ENCODE measurements at places on chromosomes 2 and 18.

- peaks cover 11% of the 10 kb centered on the region for H3K4me1 ChIP-seq
- H3K36me3 ChIP-seq, result peaks cover 2% of the 10 kb centered on the region
- DNase-seq, result no peak
- H3K27me3 ChIP-seq, result no peaks in the 10 kb centered on the region
- H3K4me3 ChIP-seq, result no peak overlapping the region
These were observed 8.8 kb upstream of the IFIH1 start for GRCh38 chr2:162327134-162327769.

GRCh38 chr2:178452870-178453269, 1.7 kb downstream of the PJVK start:
- no peaks in the 10 kb centered on the region for H3K27me3 ChIP-seq
- H3K4me1 ChIP-seq, result peaks cover 24% of the 10 kb centered on the region

DNA sequence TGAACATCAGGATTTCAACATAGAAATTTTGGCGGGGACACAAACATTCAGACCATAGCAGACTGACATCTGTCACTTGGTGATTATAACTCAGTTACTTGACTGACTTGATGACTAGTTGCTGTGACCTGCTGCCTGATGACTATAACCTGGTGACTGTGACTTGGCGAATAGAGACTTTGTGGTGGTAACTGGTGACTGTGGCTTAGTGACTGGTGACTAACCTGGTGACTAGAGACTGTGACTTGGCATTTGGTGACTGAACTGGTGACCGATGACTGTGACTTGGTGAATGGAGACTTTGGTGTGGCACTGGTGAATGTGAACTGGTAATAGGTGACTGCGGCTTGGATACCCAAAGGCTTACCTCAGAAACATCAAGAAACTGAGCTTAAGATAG, 563.1 kb upstream of the FAM98A start:
- no peaks in the 10 kb centered on the region for H3K4me1 ChIP-seq
- no peaks in the 10 kb centered on the region for H3K36me3 ChIP-seq
- no peak overlapping the region for H3K27ac ChIP-seq

GRCh38 chr2:126658319-126658904, 2.5 kb downstream of the GYPC start:
- H3K4me3 ChIP-seq, result peak overlapping the region; percentile 97
- peak overlapping the region; percentile 98 for H3K27ac ChIP-seq
- peaks cover 26% of the 10 kb centered on the region for H3K36me3 ChIP-seq
- H3K27me3 ChIP-seq, result no peaks in the 10 kb centered on the region
- H3K4me1 ChIP-seq, result peaks cover 61% of the 10 kb centered on the region
- no peak for DNase-seq
